ENCODE measurements at places on chromosomes 3 and 15.

DNA sequence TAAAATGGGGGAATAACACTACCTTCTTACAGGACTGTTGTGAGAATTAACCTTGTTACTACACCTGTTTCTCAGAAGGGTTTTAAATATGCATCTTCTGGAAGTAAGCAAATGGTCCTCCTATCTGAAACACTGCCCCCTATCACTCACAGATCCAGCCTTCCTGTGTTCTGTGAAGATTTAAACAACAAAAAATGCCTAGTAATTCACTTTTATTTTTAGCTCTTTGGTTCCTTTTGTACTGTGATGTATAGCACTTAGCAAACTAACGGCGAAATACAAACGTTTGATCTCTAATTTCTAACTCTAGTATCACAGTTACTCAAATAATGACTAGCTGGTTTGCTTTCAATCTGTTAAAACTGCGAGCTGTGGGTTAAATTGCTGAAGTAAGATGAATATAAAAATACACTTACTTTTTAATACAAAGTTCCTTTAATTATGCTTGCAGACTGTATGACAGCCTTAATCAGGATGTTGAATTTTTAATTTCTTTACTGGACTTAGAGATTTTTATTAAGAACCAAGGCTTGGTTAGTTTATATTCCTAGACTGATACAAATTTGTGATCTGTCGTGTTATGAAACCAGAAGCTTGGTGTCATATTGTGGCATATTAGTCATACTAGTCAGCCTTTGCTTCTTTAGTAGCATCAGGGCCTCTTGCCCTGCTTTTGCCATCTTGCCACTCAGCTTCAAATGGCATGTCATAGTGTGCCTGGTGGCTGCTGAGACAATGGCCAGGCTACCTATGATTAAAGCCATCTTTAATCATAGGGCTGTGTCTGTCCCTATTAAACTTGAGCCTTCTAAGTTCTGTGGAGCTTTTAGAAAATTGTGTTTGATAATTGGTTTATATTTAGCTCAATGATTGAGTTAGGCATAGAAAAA lies 9.2 kb downstream of the EIF3J start:
- DNase-seq = peak; percentile 62

DNA sequence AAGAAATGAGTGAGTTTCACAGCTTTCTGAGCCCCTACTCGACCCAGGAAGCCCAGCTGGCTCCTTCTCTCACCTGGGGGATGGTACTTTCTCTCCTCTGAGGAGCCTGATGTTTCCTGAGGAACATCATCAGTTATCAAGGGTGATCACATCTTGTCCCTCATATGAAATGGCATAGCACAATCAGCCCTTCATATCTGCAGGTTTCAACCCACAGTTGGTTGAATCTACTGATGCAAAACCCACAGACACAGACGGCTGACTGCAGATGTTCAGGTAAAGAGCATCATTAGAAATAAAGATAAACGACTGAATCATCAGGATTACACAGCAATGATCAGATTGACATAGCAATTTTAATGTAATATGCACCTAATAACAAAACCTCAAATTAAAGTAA lies 93.6 kb upstream of the OSTN start:
- no peak for DNase-seq

GRCh38 chr3:148878095-148878494 lies 13.0 kb downstream of the CPA3 start:
- DNase-seq = no peak

DNA sequence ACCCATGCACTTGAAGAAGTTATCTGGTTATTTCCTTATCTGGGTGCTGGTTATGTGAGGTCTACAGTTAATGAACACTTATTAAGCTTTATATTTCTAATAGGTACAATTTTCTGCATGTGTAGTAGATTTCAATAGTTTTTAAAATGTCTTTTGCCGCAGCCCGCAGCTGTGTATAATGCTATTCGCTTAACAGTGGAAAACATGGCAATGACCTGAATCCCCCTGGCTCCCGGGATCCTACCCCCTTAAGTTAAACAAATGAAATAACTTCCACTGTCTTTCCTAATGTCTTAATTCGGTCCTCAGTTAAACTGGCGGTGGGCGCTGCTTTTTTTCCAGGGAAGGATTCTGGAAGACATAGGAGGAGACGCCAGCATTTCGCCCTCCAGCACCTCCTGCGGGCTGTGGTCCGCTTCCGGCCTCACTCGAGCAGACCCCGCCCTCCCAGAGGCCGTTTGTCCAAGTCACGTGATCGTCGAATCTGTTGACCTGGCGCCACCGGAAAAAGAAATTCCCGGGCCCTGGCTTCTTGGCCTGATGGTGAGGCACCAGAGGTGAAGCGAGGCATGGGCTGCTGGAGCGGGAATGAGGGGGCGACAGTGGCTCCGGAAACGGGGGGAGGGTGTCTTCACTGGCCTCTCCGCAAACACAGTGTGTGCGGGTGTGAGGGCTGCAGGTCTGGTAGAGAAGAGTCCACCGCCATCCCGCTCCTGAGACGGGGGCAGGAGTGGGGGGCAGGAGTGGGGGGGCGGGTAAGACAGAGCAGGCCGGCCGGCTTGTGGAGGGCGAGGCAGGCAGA lies 45.6 kb upstream of the CSPG4 start:
- peak; percentile 62 for DNase-seq

DNA sequence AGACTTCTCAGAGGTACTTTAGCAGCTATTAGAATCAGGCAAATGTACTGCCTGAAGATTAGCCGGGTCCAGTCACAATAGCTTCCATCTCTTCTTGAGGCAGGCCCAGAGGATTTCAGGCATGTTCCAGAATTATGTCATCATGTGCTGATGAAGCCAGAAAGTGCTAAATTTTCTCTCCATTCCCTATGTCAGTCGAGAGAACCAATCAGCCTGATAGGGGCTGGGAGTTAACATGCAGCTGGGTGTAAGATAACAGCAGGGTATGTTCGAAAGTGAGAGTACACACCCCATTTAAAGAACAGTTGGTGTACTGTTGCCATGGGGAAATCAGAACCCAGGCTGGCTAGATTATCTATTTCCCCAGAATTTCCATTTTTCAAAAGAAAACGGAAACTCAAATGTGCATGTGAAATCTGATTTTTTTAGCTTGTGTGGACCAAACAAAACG lies 48.7 kb downstream of the MYH15 start:
- DNase-seq = no peak

DNA sequence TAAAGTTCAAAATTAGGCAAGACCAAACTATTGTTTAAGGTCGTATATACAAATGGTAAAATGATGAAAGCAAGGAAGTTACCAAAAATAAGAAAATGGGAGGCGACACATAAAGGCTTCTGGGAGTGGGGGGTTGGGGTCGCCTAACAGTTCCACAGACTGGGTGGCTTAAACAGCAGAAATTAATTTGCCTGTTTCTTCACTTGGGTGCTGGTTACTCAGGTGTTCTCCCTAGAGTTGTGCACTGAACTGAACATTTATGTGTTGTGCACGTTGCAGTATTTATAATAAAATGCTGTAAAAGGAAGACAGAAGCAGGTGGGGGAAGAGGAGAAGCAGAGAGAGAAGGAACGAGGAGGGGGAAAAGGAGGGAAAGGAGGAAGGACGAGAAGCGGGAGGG lies 10.5 kb upstream of the RNU6-1 start:
- no peak for DNase-seq

- DNase-seq = no peak
Measured at GRCh38 chr3:25033407-25034029, 394.5 kb upstream of the RARB start.

GRCh38 chr15:77081971-77082370 lies 11.1 kb upstream of the TSPAN3 start:
- no peak for DNase-seq

GRCh38 chr15:96367311-96368200 lies 37.1 kb downstream of the NR2F2 start:
- no peak for DNase-seq

- DNase-seq = no peak
Measured at GRCh38 chr3:182139627-182140357, 428.1 kb downstream of the SOX2 start.

- no peak for DNase-seq
Measured at GRCh38 chr3:17258823-17259436, 374.2 kb downstream of the PLCL2 start.

DNA sequence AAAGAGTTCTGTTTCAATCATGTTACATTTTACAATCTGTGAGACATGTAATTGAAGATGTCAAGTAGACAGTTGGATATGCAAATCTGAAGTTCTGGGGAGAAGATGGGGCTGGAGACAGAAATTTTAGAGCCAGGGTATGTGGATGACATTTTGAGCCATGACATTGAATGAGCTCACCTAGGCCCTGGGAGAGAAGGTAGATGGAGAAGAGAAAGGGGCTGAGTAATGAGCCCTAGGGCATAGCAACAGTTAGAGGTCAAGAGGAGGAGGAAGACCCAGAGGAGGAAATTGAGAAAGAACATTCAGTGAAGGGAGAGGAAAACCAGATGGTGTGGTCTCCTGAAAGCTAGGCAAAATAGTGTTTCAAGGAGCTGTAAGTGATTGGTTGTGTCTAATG lies 15.3 kb downstream of the TMEM266 start:
- no peak for DNase-seq

- no peak for DNase-seq
Measured at GRCh38 chr3:43373560-43373928, 87.2 kb downstream of the SNRK start.

DNA sequence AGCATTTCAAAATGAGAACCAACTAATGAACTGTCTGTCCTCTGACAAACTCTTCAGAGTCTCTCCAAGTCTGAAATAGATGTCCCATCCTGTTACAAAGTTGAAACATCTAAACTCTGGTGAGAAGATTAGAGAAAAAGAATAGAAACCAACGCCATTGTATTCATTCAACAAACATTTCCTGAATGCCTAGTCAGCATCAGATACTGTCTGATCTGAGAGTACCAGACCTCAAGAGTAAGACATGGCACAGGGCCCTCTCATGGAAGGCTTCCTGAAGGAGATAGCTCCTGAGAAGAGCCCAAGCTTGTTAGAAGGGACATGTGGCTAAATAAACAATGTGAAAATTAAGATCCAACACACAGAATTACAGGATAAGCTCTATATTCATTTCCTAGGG lies 164.1 kb upstream of the LRRN1 start:
- DNase-seq = no peak

DNA sequence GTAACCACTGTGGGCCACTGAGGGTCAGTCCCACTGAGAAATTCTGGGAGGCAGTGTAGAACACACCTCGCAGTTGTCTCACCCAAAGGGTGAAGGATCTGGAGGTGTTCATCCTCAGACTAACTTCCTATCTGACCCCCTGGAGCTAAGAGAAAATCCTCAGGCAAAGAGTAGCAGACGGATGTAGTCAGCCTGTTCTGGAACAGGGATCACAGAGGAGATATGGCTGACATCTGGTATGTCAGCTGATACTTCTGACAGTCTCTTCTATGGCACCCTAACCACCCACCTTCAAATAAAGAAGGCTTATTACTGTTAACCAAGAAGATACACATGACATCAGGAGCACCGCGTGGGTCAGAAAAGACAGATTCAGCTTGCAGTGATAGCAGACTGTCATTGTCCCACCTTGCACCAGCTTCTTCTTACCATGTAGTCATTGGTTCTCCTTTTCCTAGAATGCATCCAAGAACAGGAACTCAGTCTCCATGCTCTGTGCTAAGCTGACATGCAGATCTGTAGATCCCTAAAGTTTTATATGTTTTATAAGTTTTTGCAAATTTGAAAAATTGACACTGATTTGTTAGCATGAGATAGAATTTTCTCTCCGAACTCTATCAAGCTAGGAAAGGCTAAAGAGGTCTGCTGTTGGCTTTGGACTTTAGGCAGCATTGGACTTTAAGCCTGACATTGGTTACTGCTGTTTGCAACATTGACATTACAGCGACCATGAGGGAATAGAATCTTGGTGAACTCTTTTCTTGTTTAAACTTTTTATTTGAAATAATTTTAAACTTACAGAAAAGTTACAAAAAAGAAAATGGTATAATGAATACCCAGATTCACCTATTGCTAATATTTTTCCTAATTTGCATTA lies 60.4 kb downstream of the KBTBD12 start:
- no peak for DNase-seq

DNA sequence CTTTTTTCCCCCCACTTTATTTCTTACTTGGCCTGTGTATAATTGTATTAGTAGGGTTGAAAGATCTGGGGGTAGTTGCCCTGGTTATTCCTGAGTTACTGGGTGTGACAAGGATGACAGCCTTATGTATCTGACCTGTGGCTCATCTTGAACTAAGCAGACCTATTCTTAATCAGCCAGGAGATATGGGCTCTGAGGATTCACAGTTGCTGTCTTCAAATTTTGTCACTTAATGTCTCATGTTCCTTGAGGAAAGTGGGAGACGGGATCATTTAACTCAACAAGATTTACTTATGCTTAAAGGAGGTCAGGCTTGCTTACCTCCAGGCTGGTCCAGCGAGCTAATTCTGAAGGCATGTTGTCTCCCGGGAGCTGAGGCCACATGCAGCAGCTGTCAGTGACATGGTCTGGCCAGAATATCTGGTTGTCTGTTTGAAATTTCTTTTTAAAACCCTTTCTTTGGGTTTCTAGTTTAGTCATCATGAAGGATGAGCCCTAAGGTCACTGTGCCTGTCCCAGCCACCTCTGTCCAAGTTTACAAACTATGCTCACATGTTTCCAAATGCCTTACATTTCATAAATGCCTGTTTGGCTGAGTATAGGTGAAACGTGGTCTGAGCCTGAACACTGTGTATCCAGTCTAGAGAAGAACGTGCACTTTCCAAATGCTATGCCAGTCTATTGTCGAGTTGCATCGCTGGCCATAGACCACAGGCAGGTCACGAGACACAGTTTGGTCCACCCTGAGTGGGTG lies 26.8 kb downstream of the LRTM1 start:
- no peak for DNase-seq

- DNase-seq = no peak
Measured at GRCh38 chr15:80207887-80208286, 44.1 kb downstream of the CTXND1 start.

- DNase-seq = no peak
Measured at GRCh38 chr3:189330066-189330465, 158.3 kb downstream of the TPRG1 start.

DNA sequence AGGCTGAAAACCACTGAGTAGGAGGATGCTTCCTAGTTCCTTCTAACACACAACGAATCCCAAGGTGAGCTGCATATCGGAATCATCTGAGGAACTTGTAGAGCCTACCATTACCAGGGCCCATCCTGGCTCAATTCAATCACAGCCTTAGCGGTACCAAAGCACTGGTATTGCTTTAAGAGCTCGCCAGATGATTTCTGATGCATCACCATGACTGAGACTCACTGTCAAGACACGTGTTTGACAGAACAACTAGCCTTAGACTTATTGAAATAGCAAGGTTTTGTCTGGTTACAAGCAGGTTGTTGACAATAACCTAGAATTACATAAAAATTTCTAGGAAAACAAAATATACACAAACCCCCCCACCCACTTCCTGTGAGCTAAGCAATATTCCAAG lies 68.5 kb downstream of the CBLB start:
- DNase-seq = no peak
